T-helper 1 cell (primary cell): ENCODE measurements at places on chromosomes 2 and 18.

- no peak for DNase-seq
Measured at GRCh38 chr2:113273027-113273551, 5.6 kb downstream of the PAX8 start.

DNA sequence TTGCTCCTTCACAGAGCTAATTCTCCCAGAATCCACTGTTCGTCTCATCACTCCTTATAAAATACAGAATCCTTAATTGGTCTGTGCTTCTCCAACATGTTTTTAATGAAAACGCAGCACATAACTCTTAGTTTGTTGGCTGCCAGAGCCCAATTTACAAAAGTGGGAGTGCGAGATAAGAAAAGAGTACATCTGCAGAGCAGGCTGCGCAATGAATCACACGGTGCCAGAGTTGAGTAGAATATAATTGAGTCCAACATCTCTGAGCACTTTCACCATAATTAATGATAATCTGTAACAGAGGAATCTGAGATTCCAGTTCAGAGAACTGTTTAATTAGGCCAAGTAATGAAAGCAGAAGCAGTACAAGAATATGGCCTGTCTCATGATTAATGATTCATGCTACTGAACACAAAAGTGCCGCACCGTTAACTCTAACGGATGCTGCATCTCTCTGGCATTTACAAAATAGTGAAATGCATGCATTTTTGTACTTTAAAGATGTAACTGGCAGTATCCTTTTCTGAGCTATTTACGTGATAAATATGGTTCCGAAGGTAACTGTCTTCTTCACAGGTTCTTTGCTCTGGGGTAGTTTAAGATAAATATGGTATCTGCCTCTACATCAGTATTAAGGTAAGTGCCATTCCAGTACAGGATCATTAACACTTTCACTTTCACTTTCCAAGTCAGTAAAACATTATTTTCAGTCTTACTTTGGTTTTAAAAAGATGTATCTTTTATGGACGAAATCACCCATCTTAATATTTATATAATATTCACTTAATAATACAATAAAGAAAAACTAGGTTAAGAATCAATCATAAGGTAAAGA is 785.6 kb downstream of the NR4A2 start:
- no peak for DNase-seq

DNA sequence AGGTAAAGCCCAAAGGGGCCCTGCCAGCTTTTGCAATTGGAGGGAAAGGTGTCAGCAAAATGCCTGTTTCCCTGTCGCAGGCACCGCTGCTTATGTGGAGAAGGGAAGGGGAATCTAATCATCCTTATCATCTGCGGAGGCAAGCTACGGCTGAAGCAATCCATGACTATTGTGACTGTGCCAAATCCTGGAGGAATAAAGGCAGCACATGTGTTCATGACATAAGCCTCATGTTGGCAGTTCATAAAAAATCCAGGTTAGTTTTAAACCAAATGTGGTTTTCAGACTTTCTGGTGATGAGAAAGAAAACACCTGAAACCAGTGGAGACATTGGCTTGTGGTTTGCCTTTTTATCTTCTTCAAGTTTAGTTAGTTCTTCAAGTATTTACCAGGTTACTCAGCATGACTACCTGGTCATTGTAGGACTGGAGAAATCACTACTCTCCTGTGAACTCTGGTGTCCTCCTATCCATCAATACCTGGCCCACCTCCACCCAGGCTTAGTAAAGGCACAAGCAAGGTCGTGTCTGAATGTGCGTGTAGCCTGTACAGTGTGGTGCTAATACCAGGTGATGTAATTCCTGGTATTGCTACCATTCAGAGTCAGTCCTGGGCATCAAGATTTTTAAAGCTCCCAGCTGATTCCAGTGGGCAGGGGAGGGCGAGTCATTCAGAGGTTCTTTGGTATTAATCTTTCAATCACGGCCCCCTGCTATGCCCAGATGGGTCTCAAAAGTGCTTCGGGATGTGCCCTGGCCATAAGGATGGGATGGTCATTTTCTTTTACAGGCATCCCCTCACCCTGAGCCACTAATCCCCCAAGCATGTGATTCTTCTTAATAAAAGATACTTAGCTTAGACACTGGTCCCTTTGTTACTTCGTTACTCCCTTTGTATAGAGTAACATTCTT is 96.8 kb downstream of the TGFA start:
- DNase-seq, result no peak

DNA sequence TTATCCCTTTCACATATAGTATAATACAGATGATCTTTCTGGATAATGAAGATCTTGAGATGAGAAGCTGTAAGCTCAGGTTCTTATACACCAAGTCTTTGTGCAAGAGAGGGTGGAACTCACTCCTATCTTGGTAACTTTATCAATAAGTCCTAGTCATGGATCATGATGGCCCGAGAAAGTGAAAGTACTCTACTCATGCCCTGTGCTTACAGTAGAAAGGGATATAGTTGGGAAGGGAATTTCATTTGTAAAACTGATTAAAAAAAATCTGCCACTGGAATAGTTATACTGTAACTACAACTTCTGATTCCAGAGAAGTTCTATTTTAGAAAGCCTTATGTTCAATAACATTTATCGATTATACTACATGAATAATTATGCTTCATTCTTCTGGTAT is 51.8 kb downstream of the MYO3B start:
- DNase-seq, result no peak

DNA sequence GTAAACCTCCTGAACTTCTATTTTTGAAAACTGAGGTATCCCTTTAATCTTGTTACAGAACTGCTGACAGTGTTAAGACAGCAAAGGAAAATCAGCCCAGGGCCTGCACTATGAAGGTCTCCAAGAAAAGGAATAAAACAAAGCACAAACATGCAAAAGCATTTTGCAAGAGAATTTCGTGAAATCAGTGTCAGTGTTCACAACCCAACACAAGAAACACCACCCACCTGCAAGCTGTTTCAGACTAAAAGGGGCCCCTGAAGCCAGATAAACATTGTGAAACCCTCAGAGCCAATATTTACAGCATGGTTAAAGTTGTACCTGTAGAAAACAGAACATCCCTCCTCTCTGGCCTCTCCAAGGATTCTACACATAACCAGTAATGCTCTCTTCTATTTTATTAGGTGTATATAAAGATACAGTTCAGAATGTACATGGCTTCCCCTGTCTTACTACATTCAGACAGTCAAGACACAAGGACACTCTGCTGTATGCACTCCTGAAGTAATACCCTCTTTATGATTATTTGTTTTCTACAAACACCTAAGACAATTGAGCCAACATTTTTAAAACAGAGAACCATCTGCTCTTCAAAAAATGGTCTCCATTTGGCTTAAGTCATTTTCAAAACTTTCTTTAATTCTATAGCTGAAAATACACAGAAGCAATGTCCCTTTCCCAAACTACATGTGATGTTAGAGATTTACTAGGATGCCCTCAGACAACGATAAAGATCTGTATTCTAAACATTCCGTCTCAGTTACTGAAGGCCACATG is 149.5 kb upstream of the ZFP36L2 start:
- no peak for DNase-seq
